ENCODE measurements at places on chromosomes 2 and 18.

DNA sequence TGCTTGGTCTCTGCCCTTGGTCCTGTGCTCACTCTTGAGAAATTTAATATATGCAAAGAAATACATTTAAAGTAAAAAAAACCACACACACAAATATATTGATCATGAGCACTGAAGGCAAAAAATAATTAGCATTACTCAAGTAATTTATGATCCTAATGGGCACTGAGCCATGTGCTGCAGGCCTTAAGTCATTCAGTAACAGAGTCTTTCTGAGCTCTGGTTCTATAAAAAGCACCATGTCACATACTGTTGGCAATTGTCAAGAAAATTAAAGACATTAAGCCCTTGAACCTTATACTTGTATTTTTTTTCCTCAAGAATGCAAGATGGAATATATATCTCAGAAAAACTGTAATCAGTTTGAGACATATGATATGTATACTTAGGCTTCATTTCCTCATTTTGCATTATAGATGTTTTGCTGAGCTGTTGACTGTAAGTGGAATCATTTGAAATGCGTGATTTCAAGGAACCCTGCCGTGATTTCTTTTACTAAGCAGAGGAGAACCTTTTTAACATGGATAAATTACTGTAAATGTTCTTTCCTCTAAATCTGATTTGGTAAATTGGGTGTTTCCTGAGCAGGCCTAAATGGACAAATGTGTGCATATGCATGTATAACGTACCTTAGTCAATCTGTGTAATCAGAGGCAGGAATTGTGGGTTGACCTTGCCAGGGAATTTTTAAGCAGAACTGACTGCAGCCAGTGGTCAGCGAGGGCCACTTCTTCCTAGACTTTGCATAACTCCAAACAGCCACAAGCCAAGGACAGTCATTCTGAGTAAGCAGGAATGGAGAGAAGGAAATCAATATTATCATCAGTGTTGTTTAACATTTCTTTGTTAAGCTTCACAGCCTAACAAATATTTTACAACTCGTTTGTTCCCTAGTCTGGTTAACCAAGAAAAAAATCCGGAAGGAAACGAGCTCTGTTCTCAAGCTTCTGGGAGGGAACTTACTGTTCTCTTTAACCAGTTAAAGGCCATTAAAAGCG, 191.5 kb upstream of the ATP5MC3 start:
- no peak for DNase-seq

GRCh38 chr18:56245866-56246580, 392.4 kb downstream of the TXNL1 start:
- DNase-seq, result no peak

DNA sequence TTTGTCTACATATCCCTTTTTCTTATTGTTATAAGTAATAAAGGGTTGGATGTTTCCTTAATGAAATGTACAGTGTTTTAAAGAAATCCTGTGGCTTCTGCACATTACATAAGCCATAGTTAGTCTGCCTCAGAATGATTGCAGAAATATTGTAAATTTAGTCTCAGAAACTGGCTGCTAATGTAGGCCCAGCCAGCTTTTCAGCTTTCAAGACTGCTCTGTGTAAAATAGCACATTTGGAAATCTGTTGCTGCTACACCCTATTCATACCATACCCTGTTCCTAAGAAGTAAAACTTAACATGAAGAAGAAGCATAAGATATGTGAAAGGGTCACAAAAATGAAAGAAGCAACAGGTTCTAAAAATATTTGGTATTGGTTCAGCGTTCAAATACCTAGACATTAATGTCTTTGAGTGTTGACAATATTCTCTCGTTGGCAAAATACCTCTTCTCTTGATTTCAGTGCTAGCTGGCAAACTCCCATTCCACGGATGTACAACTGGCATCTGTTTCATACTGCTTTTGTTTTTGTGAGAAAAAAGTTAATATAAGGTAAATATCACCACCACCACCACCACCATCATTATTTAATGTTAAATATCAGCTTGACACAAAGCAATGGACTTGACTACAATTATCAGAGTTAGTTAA, 19.2 kb upstream of the NCKAP1 start:
- no peak for DNase-seq

- no peak for DNase-seq
These were observed 4.7 kb upstream of the HOXD10 start for GRCh38 chr2:176111846-176112374.

DNA sequence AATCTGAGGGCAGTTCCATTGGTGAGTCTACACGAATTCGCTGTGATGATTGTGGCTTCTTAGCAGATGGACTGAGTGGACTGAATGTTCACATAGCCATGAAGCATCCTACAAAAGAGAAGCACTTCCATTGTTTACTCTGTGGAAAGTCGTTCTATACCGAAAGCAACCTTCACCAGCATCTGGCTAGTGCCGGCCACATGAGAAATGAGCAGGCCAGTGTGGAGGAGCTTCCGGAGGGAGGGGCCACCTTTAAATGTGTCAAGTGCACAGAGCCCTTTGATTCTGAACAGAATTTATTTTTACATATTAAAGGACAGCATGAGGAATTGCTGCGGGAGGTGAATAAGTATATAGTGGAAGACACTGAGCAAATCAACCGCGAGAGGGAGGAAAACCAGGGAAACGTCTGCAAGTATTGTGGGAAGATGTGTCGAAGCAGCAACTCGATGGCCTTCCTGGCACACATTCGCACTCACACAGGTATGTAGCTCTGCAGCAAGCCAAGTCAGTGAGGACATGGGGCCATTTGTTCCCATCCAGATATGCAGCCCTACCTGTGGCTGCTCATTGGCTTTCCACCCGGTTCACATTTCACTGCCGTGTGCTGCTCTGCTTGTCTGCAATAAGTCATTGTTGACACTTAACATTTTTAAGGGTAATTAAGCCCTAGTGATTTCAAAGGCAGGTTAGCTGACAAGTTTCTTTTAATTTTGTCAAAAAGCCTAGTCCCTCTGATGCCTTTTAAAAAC, 37.7 kb downstream of the ZNF407 start:
- no peak for DNase-seq

DNA sequence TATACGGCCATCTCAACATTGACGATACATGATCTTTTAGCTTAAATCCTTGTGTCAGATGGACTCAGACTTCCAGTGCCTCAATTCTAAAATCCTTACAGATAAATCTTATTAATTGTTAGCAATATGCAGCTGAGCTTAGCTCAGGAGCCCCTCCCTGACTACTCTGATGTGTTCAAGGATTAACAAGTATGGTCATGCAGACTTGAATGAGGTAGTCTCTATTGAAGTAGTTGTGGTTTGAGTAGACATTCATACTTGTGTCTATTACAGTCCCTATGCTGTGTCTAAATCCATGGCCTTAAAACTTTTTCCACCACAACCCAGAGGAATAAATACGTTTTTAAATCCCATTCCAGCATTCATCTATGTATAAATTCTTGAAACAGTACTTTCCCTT, 119.5 kb downstream of the NUP35 start:
- no peak for DNase-seq

DNA sequence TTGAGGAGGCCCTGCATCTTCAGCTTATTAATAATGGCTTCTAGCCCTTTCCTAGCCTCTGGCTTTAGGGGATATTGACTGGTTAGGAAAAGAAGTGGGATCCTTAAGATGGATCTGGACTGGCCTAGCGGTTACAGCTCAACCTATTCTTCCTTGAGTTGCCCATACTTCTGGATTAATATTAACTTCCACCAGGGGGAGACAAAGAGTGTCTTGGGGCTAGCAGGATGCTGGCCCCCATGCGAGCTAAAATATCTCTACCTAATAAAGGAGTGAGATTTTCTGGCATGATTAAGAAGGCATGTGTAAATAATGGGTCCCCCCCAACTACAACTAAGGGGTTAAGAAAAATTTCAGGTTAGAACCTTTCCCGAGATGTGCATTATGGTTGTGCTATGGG, 23.2 kb upstream of the PLA2R1 start:
- no peak for DNase-seq

- peak; percentile 13 for DNase-seq
These were observed 29.3 kb downstream of the TGFA start for GRCh38 chr2:70523996-70524965.
